CD14-positive monocyte (primary cell): ENCODE measurements at places on chromosomes 5 and 9. TPM values are rescaled to one million over a fixed set of nuclear protein-coding genes. Genes with fewer than 3 reads are reported as not detected.

GRCh38 chr9:95349091-95350038, 31.9 kb upstream of the FANCC start:
- DNase-seq, result no peak

- no peak for DNase-seq
Observed at GRCh38 chr9:129696944-129697655, 31.7 kb downstream of the PRRX2 start.

- DNase-seq, result peak; percentile 54
Observed at GRCh38 chr9:129458155-129458661, 162.7 kb downstream of the C9orf50 start.

NTNG2 gene
- 5.0 TPM for polyA plus RNA-seq

PCDHGB4 gene
- not detected for polyA plus RNA-seq

FAM169A gene
- not detected for polyA plus RNA-seq

GRIA1 gene
- not detected in 2 replicates for polyA plus RNA-seq

GRCh38 chr5:9888501-9888901, 258.4 kb upstream of the TAS2R1 start:
- DNase-seq, result no peak

DNA sequence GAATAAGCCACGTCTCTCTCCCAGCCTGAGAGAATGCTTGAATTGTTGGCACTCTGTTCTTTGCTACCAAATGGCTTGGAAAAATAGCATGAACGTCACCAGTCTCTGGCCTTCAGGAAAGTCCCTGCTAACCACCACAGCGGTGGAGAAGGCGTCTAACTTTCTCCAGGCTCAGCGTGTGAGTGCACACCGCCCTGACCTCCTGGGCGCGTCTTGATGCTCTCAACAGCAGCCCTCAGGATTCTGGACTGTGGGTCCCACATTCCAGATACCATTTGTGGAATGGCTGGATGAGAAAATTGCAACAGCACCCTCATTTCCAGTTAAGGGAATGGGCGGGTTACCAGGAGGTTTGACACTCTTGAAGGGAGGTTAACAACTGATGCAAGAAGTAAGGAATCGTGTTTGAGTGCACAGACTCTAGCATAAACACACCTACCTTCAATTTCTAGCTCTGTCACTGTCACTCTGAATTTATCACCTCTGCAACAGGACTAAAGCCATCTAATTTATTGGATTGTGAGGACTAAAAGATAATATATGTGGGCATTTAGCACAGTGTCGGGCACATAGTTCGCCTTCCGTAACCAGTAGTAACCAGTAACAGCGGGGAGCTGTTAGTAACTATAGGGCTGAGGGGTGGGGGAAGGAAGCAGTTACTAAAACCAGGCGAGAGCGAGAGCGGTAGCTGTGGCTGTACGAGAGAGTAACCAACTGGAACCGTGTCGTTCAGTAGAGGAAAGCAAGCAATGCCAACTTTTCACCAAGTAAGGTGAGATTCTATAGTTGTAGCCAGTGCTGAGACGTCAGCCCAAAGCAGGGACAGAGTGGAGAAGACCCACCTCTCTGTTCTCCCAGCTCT, 807 bp upstream of the PLGRKT start:
- DNase-seq, result no peak

NLN gene
- 17.7 TPM for polyA plus RNA-seq

DNA sequence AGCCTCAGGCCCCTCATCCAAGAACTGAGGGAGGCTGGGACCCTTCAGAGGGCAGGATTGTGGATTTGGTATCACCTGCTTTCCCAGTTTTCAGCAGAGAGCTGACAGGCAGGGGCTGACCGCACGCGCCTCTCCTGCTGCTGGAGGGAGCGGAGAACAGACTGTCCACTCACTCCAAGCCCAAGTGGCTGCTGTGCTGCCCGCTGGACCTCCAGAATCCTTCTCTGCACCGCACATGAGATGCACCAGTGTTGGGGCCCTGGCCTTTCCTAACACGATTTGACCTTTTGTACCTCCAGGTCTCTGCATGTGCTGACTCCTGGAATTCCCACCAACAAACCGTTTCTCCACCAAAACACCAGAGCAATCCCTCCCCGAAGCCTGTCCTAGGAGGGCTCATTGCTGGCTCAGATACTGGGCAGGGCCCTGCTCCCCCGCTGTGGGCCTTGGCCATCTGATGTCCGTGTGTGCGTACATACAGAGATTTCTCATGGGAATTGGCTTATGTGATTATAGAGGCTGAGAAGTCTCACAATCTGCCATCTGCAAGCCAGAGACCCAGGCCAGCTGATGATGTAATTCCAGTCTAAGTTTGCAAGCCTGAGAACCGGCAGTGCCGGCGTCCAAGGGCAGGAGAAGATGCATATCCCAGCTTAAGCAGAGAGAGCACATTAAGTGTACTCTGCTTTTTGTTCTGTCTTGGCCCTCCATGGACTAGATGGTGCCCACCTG, 141.7 kb downstream of the GADD45G start:
- DNase-seq, result no peak

GRCh38 chr5:137497396-137498290, 1.5 kb downstream of the SPOCK1 start:
- no peak for DNase-seq

CDH9 gene
- not detected in 2 replicates for polyA plus RNA-seq

DNA sequence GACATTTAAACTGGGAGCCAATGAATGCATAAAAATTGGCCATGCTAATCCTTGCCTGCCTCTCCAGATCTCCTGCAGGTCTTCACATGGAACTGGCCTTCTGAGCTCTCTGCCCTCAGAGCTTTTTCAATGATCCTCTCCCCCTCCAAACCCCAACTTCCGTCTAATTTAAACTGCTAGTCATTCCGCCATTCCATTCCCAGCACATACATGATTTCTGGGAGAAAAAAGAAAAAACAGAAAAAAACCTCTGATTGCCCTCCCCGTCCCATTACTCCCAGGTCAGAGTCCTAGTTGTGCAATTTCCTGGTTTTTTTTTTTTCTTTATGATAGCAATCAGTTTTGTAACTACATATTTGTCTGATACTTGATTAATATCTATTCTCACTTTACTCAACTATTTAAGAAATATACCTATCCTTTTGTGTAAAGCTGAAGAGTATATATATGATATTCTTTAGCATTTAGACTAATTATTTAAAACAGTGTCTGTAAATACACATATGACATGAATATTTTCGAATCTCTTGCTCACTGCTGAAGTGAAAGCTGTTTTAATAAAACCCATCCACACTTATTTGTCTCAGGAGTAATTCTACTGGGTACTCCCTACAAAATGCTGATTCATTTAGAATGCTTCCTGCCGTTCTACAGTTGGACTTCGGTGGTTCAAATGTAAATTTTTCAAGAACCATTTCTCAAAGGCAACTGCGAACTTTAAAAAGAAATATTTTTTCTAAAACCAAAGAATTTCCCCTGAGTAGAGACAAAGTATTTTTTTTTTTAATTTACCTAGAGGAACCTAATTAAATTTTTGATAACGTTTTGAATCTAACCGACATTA, 1.6 kb downstream of the HINT1 start:
- DNase-seq, result peak; percentile 34

PCDHGA9 gene
- polyA plus RNA-seq, result not detected

- no peak for DNase-seq
Observed at GRCh38 chr5:56596155-56596554, 219.2 kb upstream of the MAP3K1 start.

GRCh38 chr9:89519366-89519805, 21.5 kb upstream of the SEMA4D start:
- peak; percentile 23 for DNase-seq

DNA sequence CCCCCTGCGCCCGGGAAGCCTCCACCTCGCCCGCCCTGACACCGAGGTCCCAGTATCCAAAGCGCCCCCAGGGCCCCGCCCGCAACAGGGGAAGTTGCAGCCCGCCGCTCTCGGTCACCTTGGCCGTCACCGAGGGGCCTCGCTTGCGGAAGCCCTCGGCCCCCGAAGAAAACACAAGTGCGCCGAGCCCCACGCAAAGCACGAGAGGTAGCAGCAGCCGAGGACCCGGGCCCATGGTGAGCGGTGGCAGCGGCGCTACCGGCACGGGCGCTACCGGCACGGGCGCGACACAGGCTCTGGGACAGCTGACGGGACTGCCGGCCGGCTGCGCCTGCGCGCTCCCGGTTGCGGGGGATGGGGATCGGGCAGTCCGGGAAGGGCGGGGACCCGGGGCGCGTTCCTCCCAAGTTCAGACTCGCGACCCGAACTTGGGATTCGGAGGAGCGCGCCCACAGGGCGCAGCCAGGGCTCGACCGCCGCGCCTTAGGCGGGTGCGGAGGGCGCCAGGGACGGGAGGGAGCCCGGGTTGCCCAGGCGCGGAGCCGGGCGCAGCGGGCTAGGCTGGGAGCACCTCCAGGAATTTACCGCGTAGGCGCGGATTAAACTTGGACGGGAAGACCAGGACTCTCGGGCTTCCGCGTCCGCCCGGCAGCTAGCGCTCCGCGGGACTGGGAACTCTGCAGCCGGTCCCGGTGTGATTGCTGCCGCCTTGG, at the start of gene PPIC:
PPIC (minus strand) TSS at position 335 of the 713 bp plus-strand sequence; CDS start at position 235, 100 bp downstream.
- no peak for DNase-seq

PLEKHG4B gene
- polyA plus RNA-seq, result not detected

CDC20B gene
- not detected in 2 replicates for polyA plus RNA-seq

DNA sequence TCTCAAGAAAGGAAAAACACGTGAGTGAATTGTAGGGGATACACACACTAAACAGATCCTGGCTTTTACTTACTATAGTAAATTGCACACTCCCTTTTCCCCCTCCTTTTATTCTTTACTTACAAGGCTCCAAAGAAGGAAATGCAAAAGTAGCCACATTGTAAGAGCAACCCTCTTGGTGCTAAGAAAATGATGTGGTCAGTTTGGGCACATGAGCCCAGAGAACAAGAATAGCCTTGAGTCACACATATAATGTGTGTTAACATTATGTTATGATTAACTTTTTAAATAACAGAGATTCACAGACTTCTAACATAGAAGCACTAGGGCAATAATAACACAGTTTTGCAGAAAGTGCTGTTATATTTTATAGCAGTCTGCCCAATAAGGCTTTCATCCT, 48.5 kb downstream of the PCSK5 start:
- no peak for DNase-seq

DNA sequence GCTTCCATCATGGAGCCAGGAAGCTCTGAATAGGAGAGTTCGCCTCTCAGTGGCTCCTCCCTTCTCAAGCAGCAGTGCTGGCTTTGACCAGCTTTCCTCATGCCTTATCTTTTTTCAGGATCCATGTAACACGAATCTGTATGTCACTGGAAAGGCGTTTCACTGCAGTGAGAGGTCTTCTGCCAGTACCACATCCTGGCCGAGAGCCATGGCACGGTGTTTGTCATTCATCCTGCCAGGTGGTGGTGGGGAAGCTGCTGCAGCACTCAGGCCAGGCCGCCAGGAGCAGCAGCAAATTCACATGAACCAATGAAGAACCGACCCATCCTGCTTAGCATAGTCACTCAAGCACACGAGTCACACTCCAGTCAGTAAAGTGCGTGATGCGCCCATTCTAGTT, 179.0 kb downstream of the FANCC start:
- DNase-seq, result no peak

- DNase-seq, result no peak
Observed at GRCh38 chr9:8895106-8895860, 1095.7 kb upstream of the DMAC1 start.

OBP2B gene
- not detected for polyA plus RNA-seq

ENHO gene
- polyA plus RNA-seq, result 3.2 TPM

GRCh38 chr5:54552446-54552845, 34.9 kb downstream of the SNX18 start:
- DNase-seq, result no peak

DNA sequence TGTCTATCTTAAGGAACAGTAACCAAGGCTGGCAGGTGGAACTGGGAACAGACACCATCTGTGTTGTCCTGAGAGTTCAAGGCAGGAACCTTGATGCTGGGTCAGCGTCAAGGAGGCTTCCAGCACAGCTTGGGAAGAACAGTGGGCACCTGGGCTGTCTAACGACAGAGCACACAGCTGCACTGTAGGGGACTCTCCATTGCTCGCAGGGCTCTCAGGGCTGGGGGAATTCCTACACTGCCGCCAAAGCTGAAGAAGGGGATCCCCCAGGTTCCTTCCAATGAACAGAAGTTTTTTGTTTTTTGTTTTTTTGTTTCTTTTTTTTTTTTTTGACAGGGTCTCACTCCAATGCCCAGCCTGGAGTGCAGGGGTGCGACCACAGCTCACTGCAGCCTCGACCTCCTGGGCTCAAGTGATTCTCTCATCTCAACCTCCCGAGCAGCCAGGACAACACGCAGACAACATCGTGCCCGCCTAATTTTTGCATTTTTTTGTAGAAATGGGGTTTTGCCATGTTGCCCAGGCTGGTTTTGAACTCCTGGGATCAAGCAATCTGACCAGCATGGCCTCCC, 81.9 kb downstream of the PTPN3 start:
- no peak for DNase-seq

GRCh38 chr5:181053488-181054121, 13.5 kb downstream of the BTNL9 start:
- no peak for DNase-seq

DNA sequence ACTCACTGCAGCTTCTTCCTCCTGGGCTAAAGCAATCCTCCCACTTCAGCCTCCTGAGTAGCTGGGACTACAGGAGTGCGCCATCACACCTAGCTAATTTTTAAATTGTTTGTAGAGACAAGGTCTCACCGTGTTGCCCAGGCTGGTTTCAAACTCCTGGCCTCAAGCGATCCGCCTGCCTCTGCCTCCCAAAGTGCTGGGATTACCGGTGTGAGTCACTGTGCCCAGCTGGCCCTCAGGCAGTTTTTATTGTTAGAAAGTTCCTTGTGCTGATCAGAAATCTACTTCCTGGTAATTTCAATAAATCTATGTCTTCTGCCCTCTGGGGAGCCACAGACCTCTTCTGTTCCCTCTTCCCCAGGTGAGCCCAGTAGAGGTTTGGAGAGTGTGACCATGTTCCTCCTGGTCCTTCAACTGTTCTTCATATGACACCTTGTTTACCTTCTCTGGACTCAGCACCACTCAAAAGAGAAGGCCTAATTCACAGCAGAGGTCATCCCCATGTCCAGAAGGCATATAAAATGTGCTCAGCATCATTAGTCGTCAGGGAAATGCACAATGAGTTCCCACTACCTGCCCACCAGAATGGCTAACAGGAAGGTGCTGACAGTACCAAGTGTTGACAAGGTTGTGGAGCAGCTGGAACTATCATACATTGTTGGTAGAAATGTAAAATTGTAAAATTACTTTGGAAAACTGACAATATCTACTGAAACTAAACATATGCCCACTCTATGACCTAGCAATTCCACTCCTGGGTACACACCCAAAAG, 10.4 kb downstream of the TMOD1 start:
- DNase-seq, result no peak

MAT2B gene
- polyA plus RNA-seq, result 165 TPM

DNA sequence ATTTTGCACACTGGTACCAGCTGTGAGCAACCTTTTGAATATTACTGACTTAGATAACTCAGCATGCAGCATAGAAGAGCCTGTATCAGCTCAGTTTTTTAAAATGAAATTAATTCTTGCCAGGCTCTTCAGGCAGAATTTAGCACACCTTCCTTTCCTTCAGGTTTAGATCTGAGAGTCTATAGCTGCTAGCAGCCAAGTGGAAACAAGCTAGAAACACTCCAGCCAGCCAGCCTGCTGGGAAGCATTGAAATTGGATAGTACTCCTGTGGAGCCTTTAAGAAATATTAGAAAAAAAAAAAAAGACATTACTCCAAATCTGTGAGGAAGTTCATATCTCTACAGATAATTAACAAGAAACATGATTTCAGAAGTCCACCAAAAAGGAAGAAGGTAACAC, 812.2 kb downstream of the DTWD2 start:
- DNase-seq, result no peak

- peak; percentile 94 for DNase-seq
Observed at GRCh38 chr9:107755246-107755645, 265.7 kb upstream of the KLF4 start.
